ENCODE measurements at places on chromosomes 11 and 22. TPM values are rescaled to one million over a fixed set of nuclear protein-coding genes. Genes with fewer than 3 reads are reported as not detected.

PATE2 gene
- not detected for polyA plus RNA-seq

DNA sequence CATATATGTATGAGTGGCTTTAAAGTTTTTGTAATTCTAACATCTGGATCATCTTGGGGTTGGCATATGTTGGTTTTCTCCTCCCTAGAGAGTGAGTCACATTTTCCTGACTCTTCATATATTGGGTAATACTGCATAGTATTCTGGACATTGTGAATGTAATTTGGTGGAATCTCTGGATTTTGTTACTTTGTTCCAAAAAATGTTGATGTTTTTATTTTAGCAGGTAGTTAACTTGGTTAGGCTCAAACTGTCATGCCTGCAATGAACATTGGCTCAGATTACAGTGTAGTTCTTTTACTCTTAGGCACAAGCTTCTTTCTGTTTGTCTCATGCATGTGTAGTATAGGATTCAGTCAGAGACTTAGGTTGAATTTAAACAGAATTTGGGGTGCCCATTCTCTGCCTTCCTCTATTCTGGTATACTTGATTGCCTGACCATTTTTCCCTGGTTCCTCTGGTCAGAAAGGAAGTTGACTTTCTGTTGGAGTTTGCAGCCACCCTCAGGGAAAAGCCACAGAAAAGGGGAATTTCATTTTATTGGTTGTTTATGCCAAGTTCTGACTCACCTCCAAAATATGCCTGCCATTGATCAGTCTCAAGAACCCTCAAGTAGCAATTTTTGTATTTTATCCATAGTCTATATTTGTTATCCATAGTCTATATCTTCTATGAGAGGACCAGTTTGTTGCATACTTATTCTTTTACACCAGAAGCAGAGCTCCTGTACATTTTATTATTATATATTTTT, 151.7 kb downstream of the UVRAG start:
- DNase-seq, result peak; percentile 36

DLG2 gene
- polyA plus RNA-seq, result 0.68 TPM

SUSD2 gene
- polyA plus RNA-seq, result 1.1 TPM

DNA sequence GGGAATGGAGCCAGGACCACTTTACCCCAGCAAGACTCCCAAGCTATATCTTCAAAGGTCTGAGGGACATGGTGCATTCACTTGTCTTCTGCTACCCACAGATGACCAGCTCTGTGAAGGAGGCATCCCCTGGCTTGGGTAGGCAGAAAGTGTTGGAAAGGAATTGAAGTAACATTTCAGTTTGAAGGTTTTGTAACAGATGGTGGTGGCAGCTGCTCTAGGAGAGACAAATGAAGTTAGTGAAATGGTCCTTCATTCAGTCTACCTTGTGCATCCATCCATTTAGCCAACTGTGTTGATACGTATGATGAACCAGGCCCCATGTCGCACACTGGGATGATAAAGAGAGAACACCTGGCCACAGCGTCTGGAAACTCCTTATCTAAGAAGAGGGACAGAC, 140.5 kb downstream of the COMMD9 start:
- no peak for DNase-seq

DNA sequence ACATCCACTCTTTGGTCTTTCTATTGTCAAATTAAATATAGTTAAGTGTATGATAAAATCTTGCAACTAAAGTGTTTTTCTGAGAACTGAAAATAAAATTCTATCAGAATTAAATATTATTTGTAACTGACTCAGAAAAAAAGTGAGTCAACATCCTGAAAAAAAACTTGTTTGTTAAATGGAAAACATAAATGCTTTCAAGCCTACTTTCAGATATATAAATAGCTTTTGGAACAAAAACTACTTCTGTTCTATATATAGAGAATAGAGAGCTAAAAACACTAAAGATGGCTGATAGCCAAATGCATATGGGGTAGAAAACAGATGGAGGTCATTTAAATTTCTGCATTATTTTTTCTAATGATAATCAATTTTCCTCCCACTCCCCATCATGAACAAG, 61.8 kb downstream of the PIK3C2A start:
- DNase-seq, result no peak

DNA sequence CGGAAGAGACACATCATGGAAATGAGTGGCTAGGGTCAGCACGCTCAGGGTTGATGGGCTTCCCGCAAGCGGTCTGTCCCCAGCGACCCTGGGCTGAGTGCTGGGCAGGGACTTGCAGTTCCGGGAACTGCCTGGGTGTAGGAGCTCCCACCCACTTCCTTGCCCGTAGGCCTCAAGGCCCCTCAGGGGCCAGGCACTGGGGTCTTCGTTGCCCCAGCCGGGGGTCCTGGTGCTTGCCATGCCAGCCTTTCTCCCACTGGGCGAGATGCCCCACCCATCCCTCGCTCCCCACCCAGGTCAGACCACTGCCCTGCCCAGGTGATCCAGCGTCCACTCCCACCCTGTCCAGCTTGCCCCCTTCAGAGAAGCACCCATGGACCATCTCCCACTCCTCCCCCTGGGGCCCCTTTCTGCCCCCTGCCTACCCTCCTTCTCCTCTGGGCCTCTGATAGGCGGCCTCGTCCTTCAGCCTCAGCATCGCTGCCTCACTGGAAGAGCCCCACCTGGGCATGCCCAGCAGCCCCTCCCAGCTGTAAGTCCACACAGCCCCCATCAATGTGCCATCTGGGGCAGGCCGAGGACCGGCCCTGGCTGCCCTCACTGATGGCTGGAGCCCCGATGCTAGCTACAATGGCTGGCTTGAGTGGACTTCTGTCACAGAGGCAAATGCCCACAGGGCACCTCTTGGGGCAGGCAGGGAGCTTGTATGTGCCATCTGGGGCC, 17.8 kb upstream of the DGCR8 start:
- DNase-seq, result no peak

DNA sequence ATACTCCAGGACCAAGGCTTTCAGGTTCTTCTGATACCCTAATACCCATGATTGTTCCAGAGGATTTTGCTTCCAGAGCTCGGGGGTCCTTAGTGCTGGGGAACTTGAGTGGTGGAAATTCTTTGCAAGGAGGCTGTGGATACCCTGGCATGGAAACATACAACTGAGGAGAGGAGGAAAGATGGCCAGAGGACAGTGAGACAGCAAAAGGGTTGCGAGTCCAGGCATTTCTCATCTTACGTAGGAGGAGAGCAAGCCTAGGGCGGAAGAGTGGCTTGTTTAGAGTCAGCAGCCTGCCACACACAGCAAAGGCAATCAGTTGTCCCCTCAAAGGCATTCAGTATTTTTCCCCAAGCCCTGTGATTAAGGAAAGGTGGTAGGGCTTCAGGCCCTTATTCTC, 73.5 kb downstream of the ADM start:
- no peak for DNase-seq

DNA sequence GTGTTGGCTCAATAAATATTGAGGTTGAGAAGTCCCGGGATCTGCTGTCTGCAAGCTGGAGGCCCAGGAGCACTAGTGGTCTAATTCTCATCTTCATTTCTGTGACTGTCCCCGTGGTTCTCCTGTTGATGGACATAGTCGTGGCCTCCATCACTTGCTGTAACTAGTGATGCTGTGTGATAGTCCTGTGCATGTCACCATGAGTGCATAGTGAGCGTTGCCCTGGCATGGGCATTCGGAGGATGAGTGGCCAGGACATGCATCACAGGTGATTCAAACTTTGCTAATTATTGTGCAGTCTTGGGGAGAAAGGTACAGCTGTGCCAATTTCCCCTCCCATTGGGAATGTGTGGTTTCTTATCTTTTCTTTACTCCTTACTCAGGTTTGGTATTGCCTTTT, 902.2 kb downstream of the BRD1 start:
- DNase-seq, result no peak

PGGHG gene
- 5.2 TPM for polyA plus RNA-seq

DNA sequence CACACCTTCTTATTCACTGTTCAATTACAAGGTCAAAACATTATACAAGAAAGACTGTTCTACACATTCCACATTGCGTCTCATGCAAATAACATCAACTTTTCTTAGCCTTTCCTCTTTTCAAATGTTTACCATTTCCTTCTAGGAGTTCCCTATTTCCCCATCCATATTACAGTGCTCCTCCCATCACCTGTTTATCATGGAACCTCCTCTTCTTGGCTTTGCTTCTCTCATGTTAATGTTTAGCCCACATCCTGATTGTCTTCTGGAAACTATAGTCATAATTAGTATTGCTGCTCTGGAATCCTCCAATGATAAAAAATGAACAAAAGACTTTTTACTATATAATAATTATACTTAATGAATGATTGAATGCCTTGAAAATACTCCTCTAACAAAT, 21.3 kb downstream of the OR52E1 start:
- DNase-seq, result no peak

GRCh38 chr11:116614306-116615210, 158.2 kb downstream of the BUD13 start:
- DNase-seq, result no peak

GRCh38 chr11:33574331-33574730, 126.3 kb downstream of the C11orf91 start:
- no peak for DNase-seq

GRCh38 chr11:32385998-32386397, 49.3 kb downstream of the WT1 start:
- no peak for DNase-seq

GRCh38 chr11:63769714-63770455, 1.3 kb upstream of the ZFTA start:
- no peak for DNase-seq

DNA sequence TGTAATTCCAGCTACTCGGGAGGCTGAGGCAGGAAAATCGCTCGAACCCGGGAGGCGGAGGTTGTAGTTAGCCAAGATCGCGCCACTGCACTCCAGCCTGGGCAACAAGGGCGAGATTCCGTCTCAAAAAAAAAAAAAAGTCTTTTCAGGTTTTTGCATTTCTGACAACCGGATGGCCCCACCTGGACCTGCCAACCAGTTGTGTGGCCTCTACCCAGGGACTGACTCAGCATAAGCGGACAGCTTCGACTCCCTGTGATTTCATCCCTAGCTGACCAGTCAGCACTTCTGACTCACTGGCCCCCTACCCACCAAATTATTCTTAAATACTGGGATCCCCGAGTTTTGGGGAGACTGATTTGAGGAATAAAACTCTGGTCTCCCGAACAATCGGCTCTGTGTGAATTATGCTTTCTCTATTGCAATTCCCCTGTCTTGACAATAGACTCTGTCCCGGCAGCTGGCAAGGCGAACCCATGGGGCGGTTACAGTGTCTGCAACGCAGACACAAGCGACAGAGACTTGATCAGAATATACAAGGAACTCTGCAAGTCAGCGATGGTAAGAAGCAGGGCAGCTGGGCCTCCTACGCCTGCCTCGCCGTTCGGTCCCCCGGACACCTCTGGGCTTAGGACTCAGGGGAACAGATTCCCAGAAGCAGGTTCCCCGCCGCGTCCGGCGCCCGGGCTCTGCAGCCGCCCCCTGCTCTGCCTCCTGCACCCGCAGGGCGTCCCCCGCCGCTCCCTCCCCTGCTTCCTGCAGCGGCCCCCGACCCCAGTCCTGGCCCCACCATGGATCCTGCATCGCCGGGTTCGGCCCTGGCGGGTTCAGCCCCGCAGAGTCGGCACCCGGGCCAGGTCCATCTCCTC, 741 bp upstream of the TALDO1 start:
- no peak for DNase-seq

- no peak for DNase-seq
Observed at GRCh38 chr11:86947541-86947940, 7.7 kb downstream of the FZD4 start.

DNA sequence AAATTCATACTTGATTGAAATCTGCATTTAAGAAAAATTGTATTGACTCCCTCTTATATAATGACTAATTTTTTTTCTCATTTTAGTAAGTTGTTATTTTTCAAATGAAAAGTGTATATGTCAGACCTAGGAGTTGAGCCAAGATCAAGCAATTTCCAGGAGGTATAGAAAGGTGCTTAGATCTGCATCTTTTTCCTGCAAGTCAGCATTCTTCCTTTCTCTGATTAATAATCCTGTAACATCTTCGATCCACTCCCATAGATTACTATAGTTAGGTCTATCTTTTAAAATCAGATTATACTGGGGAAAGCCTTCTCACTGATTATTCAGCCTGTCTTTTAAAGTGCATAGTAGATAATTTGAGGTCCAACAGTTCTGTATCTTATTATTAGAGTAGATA, 12.7 kb downstream of the HOATZ start:
- DNase-seq, result no peak

Data from AG04450 (cell line).